Stimulated activated CD8-positive, alpha-beta memory T cell treated with anti-CD3 and anti-CD28 coated beads, Interleukin-7, amount 100 ng/mL, for 4 hours (primary cell): ENCODE measurements at places on chromosomes 7 and 10.

DNA sequence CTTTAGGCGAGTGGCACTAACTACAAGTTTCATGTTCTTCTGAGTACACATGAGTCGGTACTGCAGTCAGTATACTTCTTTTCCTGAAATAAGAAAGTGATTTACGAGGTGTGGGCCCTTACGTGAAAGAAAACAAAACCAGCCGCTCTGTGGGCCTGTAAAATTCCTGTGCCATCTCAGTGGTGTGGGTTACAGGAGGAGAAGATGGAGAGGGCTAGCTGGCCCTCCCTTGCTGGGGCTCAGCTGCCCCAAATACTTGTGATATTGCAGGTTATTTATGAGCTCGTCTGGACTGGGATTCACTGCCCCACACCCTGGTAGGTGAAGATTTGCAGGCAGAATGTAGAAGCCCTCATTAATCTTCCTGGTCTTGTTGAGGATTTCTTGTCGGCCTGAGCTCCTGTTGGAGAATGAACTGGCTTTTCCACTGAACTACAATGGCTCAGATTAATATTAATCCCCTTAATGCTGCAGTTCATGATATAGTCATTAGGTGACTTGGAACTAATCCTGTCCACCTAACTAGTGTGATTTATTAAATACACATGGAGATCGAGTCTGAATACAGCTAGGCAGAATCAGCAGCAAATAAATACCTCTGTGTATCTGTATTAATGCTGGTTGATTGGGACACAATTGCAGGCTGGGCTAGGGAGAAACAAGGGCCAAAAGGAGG is 68.0 kb downstream of the GBF1 start:
- DNase-seq, result no peak

DNA sequence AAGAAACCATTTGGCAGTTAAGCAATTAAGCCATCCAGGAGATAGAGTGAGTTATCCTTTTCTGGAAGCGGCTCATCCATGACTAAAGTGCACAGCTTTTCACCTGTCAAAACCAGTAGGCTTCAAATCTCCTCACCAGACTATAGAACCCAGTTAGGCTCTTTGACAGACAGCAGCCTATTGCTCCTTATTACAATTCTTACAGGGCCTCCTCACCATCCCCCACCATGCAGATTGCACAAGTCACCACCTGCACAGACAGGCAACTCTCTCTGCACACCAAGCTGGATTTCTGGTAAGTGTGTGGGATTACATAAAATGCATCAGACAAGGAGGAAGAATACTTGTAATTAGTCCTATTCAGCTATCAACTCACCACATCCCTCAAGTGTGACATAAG is 301.6 kb downstream of the SNX13 start:
- DNase-seq, result no peak

GRCh38 chr7:15309872-15310271 is 251.9 kb downstream of the AGMO start:
- no peak for DNase-seq

DNA sequence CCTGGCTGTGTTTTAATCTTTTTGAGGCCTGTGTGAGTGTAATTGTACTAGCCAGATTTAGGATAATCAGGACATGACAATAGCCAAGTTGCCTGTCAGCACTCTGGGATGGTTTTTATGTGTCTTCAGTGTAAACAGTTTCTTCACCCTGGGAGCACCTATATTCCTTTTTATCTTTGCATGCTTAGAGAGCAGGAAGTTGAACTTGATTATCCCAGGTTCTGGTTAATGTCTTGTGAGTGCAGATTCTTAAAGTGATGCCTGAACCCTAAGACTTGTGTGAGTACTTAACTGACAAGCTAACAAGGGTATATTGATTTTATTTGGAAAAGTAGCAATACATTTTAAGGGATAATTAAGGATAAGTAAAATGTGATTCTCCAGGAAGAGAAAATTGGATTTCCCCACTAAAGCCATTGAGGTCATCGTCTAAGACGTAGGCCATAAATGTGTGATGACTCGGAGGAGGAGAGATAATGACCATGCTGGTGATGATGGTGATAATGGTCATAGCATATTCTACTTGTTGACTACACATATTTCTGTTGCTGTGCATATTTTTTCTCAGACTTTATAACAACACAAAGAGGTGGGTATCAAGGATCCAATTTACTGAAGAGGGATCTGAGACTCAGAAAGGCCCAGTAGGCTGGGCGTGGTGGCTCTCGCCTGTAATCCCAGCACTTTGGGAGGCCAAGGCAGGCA is 234.7 kb downstream of the CAMK1D start:
- no peak for DNase-seq

- DNase-seq, result no peak
Observed at GRCh38 chr7:886626-887487, 10.5 kb downstream of the GET4 start.

GRCh38 chr7:39272691-39273090 is 293.5 kb upstream of the YAE1 start:
- no peak for DNase-seq

- no peak for DNase-seq
Observed at GRCh38 chr10:71239946-71240795, 27.8 kb downstream of the UNC5B start.

- no peak for DNase-seq
Observed at GRCh38 chr7:106339513-106340246, 54.9 kb upstream of the NAMPT start.

GRCh38 chr7:159075563-159076238 is 69.0 kb downstream of the VIPR2 start:
- DNase-seq, result no peak

GRCh38 chr10:72086466-72087391 is 1.6 kb downstream of the SPOCK2 start:
- peak; percentile 52 for DNase-seq

- no peak for DNase-seq
Observed at GRCh38 chr10:21385996-21386585, 139.4 kb downstream of the SKIDA1 start.

DNA sequence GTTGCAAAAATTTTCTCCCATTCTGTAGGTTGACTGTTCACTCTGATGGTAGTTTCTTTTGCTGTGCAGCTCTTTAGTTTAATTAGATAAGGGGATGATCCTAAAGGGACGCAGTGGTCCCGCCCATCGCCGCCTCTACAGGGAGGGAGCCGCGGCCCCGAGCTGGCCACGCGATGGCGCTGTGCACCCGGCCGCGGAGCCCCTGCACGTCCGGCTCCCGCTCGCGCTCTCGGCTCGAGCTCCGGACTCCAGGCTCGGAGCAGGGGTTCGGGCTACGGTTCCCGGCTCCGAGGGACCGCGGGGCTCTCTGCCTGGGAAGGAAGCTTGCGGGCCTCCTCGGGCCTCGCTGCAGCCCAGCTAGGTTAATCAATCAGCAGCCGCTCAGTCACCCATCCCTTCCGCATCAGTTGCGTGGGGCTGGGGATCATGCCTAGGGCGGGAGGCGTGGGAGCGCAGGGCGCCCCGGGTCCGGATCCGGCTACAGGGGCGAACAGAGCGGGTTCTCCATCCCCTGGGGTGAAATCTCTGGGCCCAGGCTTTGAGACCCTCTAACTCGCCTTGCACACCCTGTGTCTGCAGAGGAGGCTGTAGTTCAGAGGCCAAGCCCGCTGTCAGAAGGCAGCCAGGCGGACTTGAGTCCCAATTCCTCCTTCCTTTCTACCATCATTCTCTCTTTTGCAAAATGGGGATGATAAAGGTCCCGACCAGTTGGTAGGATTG is 97.9 kb downstream of the WDR11 start:
- no peak for DNase-seq
